Stimulated activated CD4-positive, alpha-beta T cell treated with anti-CD3 and anti-CD28 coated beads, Interleukin-15, amount 100 ng/mL, for 1 hour (primary cell): ENCODE measurements at places on chromosomes 3 and 15.

- no peak for DNase-seq
Measured at GRCh38 chr3:49333091-49333490, 6.8 kb downstream of the USP4 start.

DNA sequence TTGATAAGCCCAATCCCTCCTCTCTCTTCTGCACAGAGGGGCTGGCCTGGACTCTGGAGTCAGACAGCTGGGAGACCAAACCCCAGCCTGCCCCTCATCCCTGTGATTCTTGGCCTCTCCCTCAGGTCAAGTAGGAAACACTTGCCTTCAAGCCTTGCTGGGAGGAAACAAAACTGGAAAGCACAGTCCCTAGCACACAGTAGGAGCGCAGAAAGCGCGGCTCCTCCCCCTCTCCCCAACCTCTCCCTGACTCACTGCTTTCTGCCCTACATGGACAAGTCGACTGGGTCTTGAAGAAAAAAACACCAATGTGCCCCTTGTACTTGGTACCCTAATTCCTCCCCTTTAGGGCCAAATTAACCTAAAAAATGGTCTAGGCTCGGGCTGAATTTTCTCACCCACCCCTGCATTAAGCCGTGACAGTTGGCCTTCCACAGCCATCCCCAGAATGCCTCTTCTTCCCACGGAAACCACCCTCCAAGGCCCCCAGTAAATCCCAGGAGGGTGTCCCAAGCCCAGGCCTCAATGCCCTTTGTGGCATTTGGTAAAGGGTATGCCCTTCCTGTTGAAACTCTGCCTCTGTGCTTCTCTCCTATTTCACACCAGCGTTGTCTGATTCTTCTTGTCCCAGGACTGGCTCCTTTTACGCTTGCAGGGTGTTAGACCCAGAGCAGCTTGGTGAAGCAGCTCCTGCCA, 11.3 kb upstream of the RAF1 start:
- no peak for DNase-seq

DNA sequence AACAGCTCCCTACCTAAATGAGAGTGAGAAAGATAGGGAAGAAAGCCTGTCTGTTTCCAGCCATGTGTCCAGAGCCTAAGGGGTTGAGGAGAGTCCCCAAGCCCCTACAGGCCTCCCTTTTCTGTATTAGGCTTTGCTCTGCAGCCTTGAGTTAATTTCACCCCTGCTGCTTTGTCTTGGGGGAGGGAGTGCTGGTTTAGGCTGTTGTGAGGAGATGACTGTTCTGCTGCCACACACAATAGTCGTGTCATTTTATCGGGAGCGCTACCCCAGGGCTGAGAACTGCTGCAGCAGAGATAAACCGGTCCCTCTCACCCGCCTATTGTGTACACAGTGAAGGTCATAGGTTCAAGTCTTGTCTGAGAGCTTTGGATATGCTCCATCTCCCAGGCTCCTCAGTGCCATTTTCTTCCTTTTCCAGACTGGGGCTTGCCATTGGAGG, 1.4 kb downstream of the ZNF609 start:
- no peak for DNase-seq

DNA sequence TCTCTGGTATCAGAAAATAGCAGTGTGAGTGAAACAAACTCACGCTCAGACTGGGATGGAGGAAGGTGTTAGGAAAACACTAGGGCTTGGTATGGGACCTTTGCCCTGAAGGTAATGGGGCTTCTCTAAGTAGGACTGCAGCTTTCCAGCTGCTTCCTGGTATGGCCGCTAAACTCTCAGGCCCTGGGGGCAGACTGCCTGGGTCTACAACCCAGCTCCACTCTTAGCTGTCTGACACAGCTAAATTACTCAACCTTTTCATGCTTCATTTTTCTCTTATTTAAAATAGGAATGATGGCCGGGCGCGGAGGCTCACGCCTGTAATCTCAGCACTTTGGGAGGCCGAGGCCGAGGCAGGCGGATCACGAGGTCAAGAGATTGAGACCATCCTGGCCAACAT, 5.2 kb upstream of the YEATS2 start:
- no peak for DNase-seq

DNA sequence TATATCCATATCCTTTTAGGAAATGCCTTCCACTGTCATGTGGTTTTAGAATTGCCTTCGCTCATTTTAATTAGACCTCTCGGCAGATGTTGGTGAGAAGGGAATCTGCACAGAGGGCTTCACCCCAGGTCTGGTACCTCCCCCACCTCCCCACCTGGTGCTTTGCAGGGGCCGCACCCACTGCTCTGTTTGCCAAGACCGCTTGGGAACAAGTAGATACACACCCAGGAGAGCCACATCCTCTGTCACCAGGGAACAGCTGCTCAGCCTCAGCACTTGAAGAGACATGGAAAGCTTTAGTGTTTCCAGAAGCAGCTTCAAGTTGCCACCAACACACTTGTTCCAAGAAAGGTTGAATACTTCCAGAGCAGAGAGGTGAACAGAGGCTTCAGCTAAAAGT, 21.8 kb downstream of the LRRC31 start:
- DNase-seq, result no peak

DNA sequence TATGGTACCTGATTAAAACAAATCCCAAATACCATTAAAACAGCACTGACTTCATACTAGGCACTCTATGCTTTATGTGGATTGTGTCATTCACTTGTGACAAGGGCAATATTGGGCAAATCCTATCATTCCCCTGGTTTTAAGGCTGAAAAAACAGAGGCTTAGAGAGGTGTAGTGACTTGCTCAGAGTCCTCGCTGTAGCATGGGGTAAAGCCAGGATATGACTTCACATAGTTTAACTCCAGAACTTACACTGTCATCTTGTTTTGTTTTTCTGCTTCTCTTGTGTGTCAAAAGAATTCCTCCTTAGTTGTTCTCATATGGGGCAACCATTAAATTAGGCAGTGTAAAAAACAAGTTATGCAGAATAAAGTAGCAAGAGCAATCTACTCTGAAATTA, 40.3 kb upstream of the ICE2 start:
- DNase-seq, result no peak

GRCh38 chr3:129226374-129226773, 23.0 kb upstream of the COPG1 start:
- no peak for DNase-seq

DNA sequence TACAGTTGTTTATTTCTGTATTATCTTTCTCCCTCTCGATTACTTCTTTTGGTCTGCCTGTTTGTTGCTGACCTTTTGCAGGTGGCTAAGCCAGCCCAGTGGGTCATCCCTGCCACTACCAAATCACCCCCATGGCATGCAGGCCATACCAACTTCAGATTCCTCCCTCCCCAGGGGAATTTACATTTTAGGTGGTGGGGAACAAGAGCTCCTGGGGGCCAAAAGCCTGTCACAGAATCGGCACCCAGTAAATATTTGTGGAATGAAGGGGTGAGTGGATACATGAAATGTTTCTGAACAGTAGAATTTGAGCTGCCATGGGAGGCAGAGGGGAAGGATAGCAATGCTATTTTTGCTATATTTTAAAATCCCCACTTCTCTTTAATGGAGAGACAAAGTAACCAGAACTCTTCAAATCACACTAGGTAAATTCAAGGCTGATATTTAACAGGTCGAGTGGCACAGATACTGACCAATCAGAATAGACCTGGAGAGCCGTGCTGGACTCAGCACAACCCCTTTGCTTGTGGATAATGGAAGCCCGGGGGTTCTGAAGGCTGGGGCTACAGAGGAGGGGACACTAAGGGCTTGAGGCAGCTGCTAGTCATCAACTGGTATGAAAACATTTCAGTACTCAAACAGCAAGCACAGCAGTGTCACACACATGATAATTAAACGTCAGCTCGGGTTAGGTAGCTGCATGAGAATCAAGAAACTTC, 54.3 kb upstream of the SMAD3 start:
- no peak for DNase-seq
